ENCODE measurements at places on chromosomes 12 and 14.
A peak's percentile ranks its signal among the peaks of the same experiment; 100 is the strongest.

DNA sequence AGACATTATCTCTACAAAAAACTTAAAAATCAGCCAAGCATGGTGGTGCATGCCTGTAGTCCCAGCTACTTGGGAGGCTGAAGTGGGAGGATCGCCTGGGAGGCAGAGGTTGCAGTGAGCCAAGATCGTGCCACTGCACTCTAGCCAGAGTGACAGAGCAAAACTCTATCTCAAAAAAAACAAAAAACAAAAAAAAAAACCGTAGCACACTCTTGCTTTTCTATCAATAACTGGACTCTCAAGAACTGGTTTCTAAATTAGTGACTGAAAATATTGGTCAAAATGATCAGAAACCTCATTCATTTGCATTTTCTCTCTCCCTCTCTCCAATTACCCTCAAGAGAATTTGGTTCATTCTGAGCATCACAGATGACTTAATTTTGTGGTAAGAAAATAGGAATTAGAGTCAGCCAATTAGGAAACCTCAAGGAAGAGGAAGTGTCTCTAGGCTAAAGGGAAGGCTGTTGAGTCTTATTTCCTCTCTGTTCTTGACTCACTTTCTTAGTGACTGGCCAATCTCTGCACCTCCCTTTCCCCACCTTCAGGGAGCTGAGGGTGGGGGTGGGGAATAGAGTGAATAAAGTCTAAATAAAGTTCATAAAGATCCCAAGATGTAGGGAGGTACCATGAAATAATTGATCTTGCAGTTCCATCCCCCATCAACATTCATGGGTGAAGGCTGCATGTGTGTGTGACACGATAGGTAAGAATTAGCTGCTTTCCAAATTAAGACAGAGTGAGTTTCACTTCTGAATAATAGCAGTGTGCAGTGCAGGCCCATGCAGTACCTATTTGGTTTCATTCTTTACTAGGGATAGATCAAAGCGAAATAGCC is 6.8 kb upstream of the PSMA6 start:
- no peak for DNase-seq

- no peak for DNase-seq
These were observed 48.2 kb upstream of the DCN start for GRCh38 chr12:91230841-91231240.

- DNase-seq: no peak
These were observed 8.8 kb downstream of the AICDA start for GRCh38 chr12:8603856-8604255.

- no peak for DNase-seq
These were observed 77.6 kb upstream of the EIF5 start for GRCh38 chr14:103256406-103256805.

- peak; percentile 9 for DNase-seq
These were observed 70.0 kb downstream of the KIF21A start for GRCh38 chr12:39372929-39373328.

- DNase-seq: no peak
These were observed 300.9 kb upstream of the SRRM4 start for GRCh38 chr12:118680356-118680963.

DNA sequence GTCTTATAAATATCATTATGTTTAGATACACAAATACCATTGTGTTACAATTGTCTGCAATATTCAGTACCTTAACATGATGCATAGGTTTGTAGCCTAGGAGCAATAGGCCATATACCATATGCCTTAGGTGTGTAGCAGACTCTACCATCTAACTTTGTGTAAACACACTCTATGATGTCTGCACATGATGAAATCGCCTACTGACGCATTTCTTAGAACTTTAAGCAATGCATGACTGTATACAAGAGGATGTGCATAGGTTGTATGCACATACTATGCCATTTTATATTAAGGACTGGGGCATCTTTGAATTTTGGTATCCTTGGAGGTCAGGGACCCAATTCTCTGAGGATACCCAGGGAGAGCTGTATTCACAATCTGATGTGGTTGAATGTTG is 10.1 kb upstream of the BTG1 start:
- DNase-seq: no peak

DNA sequence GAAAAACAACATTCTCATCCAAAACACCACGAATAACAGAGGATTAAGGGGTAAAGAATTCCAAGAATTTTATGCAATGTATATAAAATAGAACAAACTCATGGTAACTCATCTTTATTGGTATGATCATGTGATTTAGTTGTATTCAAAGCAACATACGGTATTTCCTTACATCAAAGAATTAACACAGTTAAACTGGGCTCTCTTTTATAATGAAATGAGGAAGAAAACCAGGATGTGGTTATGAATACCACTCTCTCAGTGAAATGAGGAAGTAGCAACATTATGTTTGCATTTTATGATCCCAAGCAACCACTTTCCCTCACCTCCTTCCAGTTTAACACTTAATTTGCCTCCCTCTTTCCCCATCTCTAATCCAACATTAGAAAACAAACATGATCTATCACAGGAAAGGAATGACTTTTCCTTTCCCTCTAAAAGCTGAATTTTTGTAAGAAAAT is 22.9 kb downstream of the SPTLC2 start:
- peak; percentile 45 for DNase-seq

DNA sequence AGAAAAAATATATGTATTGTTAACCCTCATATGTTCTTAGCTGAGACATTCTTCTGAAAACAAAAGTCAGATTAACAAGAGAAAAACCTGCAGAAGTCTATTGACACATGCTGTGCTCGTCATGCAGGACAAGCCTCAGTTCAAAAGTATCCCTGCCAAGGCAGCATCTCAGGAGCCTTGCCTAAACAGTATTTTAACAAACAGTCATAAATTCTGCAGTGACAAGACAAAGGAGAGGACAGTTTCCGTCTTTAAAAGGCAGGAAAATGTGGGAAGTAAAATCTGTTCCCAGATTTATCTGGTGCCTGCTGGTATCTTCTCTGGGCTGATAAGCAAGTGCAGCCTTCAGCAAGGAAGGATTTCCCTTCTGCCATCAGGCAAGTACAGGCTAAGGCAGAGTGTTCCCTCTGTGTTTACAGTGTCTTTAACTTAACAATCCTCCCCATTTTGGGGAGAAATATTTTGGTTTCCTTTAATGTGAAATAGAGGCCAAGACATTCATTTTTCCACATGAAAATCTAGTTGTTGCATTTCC is 480.2 kb upstream of the CCDC196 start:
- DNase-seq: no peak

DNA sequence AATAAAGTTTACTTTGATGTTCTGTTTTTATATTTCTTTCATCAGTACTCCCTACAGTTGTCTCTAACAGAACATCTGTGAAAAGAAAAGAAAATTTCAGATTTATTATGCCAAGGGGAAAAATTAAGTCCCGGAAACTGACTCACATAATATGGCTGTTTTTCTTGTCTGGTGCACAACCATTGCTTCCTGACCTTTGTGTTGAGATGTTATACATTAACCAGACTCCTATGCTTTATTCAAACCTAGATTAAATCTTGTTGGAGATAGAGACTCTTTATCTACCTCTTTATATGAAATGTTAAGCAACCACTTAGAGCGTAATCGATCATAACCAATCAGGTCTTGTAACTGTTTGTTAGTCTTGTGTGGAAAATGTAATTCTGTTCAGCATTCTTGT is 37.6 kb upstream of the BICD1 start:
- DNase-seq: peak; percentile 18

DNA sequence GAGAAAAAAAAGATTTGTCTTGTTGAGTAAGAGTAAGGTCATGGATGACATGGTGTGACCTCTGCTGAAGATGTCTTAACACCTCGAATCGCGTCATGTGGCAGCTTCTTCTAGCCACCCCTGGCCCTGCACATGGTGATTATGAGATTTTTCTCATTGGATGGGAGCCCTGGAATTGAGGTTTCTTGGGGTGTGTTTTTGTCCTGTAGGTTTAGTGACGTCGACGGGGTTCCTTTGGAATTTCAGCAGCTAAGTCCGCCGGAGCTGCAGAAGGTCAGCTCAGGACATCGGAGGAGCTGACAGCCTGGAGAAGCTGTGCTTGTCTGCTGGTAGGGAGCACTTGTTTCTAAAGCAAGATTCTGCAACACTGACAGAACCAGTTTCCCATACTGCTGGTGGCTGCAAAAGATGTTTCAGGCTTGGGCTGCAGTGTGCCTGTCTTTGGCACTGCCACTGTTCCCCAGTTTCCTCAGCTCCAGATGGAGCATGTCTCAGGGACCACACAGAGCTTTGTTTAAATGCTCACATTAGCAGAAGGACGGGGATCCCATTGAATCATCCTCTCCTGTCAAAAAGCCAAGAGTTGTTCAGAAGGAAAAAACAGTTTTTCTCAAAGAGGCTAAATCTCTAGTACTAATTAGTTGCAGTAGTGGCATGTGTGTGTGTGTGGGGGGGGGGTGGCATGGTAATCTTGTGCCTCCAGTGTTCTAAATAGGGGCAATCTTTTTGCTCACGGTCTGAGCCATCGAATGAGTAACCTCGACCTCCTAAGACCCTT is 5.2 kb upstream of the FOS start:
- DNase-seq: peak; percentile 68

- DNase-seq: peak; percentile 33
These were observed 209.8 kb upstream of the NUDT4 start for GRCh38 chr12:93167841-93168492.

GRCh38 chr12:22043943-22044342 is 2.1 kb upstream of the CMAS start:
- no peak for DNase-seq

- DNase-seq: no peak
These were observed 168.3 kb downstream of the DUSP6 start for GRCh38 chr12:89183985-89184435.

- DNase-seq: no peak
These were observed 67.2 kb upstream of the PLEKHG3 start for GRCh38 chr14:64636980-64637429.

All from astrocyte of the spinal cord (primary cell).